T-cell (primary cell): ENCODE measurements at places on chromosomes 7 and 10.
A peak's percentile ranks its signal among the peaks of the same experiment; 100 is the strongest.

GRCh38 chr10:15370212-15370855, 755 bp downstream of the FAM171A1 start:
- no peaks in the 10 kb centered on the region for H3K4me1 ChIP-seq
- no peak for DNase-seq
- peak overlapping the region; percentile 51 for H3K4me3 ChIP-seq
- no peaks in the 10 kb centered on the region for H3K36me3 ChIP-seq
- peaks cover 11% of the 10 kb centered on the region for H3K27me3 ChIP-seq

DNA sequence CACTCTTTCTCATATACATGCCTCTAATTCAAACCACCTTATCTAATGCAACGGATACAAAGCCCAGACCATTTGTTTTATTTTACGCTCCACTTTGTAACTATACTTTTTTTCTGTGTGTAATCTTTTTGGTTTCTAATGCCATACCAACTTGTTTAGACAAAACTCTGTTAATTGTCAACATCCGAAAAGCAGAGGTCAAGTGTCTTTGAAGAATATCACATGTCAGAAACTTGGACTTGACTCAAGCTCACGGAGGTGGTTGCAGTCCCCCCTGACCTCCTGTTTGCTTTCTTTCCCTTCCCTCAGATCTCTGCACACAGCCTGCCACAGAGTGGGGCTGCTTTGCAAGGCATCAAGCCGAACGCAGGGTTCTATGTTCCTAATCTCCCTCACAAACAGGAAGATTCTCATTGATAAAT, 698.9 kb downstream of the PARD3 start:
- H3K27ac ChIP-seq, result no peak overlapping the region
- H3K36me3 ChIP-seq, result no peaks in the 10 kb centered on the region
- H3K4me3 ChIP-seq, result no peak overlapping the region
- no peak for DNase-seq
- H3K27me3 ChIP-seq, result no peaks in the 10 kb centered on the region

- peaks cover 14% of the 10 kb centered on the region for H3K4me1 ChIP-seq
- no peaks in the 10 kb centered on the region for H3K27me3 ChIP-seq
- no peak overlapping the region for H3K4me3 ChIP-seq
- no peak overlapping the region for H3K27ac ChIP-seq
- peaks cover 3% of the 10 kb centered on the region for H3K36me3 ChIP-seq
- DNase-seq, result no peak
Measured at GRCh38 chr7:101869901-101870290, 52.5 kb downstream of the CUX1 start.

- no peak for DNase-seq
- H3K4me1 ChIP-seq, result no peaks in the 10 kb centered on the region
- H3K36me3 ChIP-seq, result no peaks in the 10 kb centered on the region
- H3K27me3 ChIP-seq, result no peaks in the 10 kb centered on the region
- no peak overlapping the region for H3K4me3 ChIP-seq
Measured at GRCh38 chr7:32037650-32038198, 32.5 kb downstream of the PDE1C start.

DNA sequence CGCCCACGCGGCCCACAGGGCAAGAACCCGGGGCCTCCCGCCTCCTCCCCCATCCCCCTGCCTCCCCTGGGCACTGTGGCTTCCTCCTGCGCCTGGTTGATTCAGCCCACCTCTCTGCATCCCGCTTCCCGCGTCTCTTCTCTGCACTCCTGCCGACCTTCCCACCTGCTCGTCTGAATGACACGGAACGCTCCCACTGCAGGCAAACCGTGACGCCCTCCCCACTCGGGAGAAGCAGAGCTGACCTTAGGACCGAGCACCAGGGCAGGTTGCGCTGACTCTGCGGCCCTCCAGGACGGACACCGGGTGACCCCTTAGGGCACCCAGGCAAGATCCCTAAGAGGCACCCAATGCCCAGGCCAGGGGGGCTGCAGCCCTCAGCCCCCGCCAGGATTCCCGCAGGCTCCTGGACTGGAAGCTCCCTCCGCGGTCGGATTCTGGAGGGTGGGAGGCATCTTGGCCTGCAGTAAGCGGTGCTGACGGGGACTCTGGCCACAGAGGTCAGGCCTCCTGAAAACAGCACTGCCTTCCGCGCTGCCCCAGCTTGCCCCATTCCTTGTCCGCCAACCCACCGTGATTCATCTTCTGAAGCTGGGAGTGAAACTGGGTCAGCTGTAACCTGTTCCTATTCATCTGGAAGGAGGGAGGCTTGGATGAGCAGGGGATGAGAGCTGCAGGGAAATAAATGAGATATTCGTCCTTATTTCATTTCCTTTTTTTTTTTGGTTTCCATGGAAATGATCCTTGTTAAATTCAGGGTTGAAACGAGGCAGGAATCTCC, 990 bp downstream of the CALML3 start:
- no peak overlapping the region for H3K4me3 ChIP-seq
- no peak for DNase-seq
- H3K36me3 ChIP-seq, result no peaks in the 10 kb centered on the region
- H3K27me3 ChIP-seq, result peaks cover 10% of the 10 kb centered on the region

DNA sequence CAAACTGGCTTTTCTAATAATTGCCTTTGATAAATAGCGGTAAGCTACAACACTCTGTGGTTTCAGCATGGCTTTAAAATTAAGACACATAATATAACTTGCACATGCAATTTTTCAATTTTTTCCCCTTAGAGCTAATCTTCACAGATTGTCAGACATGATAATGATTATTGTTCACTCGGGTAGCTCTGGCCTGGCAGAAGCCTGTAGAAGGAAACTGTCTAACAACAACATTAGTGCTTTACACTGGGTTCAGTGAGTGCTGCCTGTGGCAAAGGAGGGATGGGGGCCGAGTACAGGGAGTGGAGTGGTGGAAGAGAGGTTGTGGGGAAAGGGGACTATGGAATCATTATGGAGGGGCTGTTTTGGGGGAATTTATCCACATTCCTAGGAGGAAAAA, 67.2 kb upstream of the AUTS2 start:
- H3K4me3 ChIP-seq, result no peak overlapping the region
- H3K36me3 ChIP-seq, result no peaks in the 10 kb centered on the region
- H3K27me3 ChIP-seq, result no peaks in the 10 kb centered on the region

GRCh38 chr7:155851892-155852291, 39.6 kb upstream of the SHH start:
- no peaks in the 10 kb centered on the region for H3K36me3 ChIP-seq
- H3K4me1 ChIP-seq, result no peaks in the 10 kb centered on the region
- no peak overlapping the region for H3K27ac ChIP-seq
- H3K27me3 ChIP-seq, result no peaks in the 10 kb centered on the region
- DNase-seq, result no peak
- H3K4me3 ChIP-seq, result no peak overlapping the region

DNA sequence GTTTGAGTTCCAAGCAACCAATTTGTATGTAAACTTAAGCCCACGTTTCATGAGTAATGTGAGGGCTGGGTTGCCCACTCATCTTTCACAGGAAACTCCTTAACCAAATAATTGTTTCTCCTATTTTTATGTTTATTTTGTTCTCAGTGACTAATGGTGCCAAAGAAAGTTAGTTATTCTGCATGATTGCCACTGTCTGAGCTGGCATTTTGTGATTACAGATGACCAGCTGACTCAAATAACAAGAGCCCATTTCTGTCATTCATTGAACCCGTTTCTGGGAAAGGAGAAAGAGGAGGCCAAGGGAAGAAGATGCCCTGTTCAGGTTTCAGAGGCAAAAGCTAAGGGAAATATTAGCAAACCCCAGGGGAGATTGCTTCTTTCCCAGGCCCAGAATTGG, 186.9 kb upstream of the MYO3A start:
- no peaks in the 10 kb centered on the region for H3K27me3 ChIP-seq
- no peaks in the 10 kb centered on the region for H3K4me1 ChIP-seq
- H3K36me3 ChIP-seq, result no peaks in the 10 kb centered on the region
- H3K4me3 ChIP-seq, result no peak overlapping the region
- DNase-seq, result no peak

- H3K36me3 ChIP-seq, result no peaks in the 10 kb centered on the region
- no peaks in the 10 kb centered on the region for H3K4me1 ChIP-seq
- H3K4me3 ChIP-seq, result no peak overlapping the region
- H3K27me3 ChIP-seq, result peaks cover 50% of the 10 kb centered on the region
- DNase-seq, result no peak
Measured at GRCh38 chr7:119392-120163, 72.8 kb upstream of the FAM20C start.

- H3K36me3 ChIP-seq, result peaks cover 7% of the 10 kb centered on the region
- DNase-seq, result no peak
- no peaks in the 10 kb centered on the region for H3K27me3 ChIP-seq
- H3K4me3 ChIP-seq, result no peak overlapping the region
Measured at GRCh38 chr10:62084451-62084850, 183.0 kb downstream of the ARID5B start.

GRCh38 chr7:83096065-83096580, 66.6 kb downstream of the PCLO start:
- DNase-seq, result no peak
- H3K27me3 ChIP-seq, result no peaks in the 10 kb centered on the region
- no peak overlapping the region for H3K27ac ChIP-seq
- H3K4me1 ChIP-seq, result no peaks in the 10 kb centered on the region
- no peaks in the 10 kb centered on the region for H3K36me3 ChIP-seq
- H3K4me3 ChIP-seq, result no peak overlapping the region

DNA sequence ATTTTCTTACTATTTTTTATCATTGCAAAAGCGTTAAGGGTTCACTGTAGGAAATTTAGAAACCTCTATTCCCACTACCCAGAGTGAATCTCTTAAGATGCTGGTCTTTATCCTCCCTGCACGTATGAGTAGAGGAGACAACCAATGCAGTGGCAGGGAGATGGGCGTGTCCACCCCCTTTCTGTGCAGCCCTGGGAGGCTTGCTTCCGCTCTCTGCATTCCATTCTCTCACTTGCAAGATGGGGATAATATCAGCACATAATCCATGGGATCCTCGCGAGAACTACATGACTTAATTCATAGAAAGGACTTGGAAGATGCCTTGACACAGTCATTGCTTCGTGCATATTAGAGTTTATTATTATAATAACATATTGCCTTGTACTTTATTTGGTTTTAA, 196.2 kb downstream of the KLF6 start:
- no peak overlapping the region for H3K4me3 ChIP-seq
- no peaks in the 10 kb centered on the region for H3K36me3 ChIP-seq
- no peak overlapping the region for H3K27ac ChIP-seq
- H3K4me1 ChIP-seq, result no peaks in the 10 kb centered on the region
- H3K27me3 ChIP-seq, result no peaks in the 10 kb centered on the region

DNA sequence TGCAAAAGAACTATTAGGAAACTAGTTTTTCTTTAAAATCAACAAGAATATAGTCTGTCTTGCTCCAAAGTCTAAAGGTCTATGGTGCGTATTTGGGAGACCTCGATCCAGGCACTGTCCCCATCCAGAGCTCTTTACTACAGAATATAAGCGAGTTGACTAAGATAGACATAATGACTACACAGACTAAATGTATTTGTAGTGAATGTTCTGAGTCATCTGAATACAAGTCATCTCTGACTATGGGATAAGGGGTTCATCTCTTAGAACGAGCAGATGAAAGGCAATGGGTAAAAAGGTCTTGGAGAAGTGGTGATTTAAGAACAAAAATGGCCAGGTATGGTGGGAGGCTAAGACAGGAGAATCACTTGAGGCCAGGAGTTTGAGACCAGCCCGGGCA, 136.0 kb upstream of the RSU1 start:
- no peak overlapping the region for H3K4me3 ChIP-seq
- H3K36me3 ChIP-seq, result no peaks in the 10 kb centered on the region
- no peaks in the 10 kb centered on the region for H3K27me3 ChIP-seq
- no peak for DNase-seq
- no peaks in the 10 kb centered on the region for H3K4me1 ChIP-seq
- no peak overlapping the region for H3K27ac ChIP-seq

- H3K36me3 ChIP-seq, result no peaks in the 10 kb centered on the region
- H3K27ac ChIP-seq, result no peak overlapping the region
- H3K27me3 ChIP-seq, result no peaks in the 10 kb centered on the region
Measured at GRCh38 chr10:119491966-119492757, 50.4 kb downstream of the RGS10 start.

DNA sequence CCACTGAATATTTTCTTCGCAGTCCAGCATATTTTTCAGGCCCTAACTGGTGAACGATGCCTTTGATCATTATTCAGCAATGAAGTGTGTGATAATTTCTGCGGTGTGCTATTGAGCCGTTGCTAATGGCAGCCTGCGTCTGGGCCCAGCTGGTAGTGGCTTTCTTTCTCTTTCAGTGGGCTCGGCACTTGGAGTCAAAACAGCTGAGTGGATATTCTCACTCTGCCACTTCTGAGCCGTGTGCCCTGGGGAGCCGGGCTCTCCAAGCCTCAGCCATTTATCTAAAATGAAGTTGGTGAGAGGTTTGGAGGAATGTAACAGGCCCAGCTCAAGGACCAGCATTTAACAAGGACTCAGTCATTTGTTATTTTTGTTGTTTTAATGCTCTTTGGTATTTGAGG, 87.5 kb upstream of the IFRD1 start:
- DNase-seq, result no peak
- no peaks in the 10 kb centered on the region for H3K4me1 ChIP-seq
- peaks cover 8% of the 10 kb centered on the region for H3K27me3 ChIP-seq
- no peak overlapping the region for H3K27ac ChIP-seq
- no peak overlapping the region for H3K4me3 ChIP-seq
- H3K36me3 ChIP-seq, result no peaks in the 10 kb centered on the region

- no peaks in the 10 kb centered on the region for H3K4me1 ChIP-seq
- H3K36me3 ChIP-seq, result peaks cover 7% of the 10 kb centered on the region
- no peak overlapping the region for H3K27ac ChIP-seq
Measured at GRCh38 chr7:93307131-93307660, 75.0 kb downstream of the VPS50 start.

DNA sequence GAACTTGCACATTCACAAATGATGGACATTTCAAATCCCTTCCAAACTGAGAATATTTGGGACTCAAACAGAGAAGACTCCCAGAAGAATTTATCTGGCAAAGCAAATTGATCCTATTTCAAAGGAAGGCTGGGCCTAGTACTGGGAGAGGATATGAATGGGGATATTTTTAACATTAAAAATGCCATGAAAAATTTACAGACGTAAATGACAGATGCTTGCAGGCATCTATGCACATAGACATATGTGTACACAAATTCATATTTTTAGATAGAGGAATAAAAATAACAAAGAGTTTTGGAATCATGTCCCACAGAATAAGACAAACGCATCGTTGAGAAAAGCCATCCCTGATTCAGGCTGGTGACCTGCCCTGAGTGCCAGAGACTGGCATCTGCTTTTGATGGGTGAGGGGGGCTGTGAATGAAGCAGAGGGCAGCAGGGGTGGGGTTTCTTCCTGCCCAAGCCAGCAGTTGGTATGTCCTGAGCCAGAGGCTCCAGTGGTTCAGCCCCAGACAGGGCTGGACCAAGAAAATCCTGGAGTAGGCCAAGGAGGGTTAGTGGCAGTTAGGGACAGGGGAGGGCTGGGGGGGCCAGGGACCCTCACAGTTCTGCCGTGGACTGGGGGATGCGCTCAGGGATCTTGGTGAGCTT, 138.5 kb downstream of the SLIT1 start:
- no peak overlapping the region for H3K4me3 ChIP-seq
- H3K27me3 ChIP-seq, result no peaks in the 10 kb centered on the region
- no peaks in the 10 kb centered on the region for H3K36me3 ChIP-seq
- no peaks in the 10 kb centered on the region for H3K4me1 ChIP-seq
- DNase-seq, result no peak
